Activated CD4-positive, alpha-beta T cell treated with anti-CD3 and anti-CD28 coated beads for 36 hours (primary cell): ENCODE measurements at places on chromosomes 3 and 15. TPM values are rescaled to one million over a fixed set of nuclear protein-coding genes. Genes with fewer than 3 reads are reported as not detected.

Gene PLA2G4E
- total RNA-seq: not detected

- peak overlapping the region; percentile 47 for H3K27ac ChIP-seq
- peaks cover 67% of the 10 kb centered on the region for H3K36me3 ChIP-seq
- no peak for DNase-seq
- peaks cover 73% of the 10 kb centered on the region for H3K4me1 ChIP-seq
- H3K27me3 ChIP-seq: no peaks in the 10 kb centered on the region
Observed at GRCh38 chr3:10265833-10266232, 17.6 kb downstream of the TATDN2 start.

DNA sequence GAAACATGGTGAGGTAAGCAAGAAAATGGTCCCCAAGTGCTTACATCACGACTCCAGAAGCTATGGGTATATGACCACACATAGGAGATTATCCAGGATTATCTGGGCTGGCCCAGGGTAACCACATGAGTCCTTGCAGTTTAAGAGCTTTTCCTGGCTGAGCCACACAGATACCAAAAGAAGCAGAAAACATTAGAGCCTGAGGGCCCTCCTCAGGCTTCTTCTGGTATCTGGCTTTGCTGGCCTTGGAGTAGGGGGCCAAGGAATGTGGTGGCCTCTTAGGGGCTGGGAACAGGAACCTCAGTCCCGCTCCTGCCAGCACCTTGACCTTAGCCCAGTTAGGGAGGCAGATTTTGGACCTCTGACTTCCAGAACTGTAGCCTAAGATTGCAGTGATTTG is 259.1 kb downstream of the KCNMB2 start:
- H3K27ac ChIP-seq: no peak overlapping the region
- no peak for DNase-seq
- no peaks in the 10 kb centered on the region for H3K27me3 ChIP-seq
- no peak overlapping the region for H3K4me3 ChIP-seq
- H3K36me3 ChIP-seq: no peaks in the 10 kb centered on the region

- H3K27me3 ChIP-seq: peaks cover 8% of the 10 kb centered on the region
- no peak overlapping the region for H3K4me3 ChIP-seq
- H3K4me1 ChIP-seq: no peaks in the 10 kb centered on the region
- no peak for DNase-seq
- H3K27ac ChIP-seq: no peak overlapping the region
- no peaks in the 10 kb centered on the region for H3K36me3 ChIP-seq
Observed at GRCh38 chr15:86916671-86917360, 837.1 kb downstream of the AGBL1 start.

Gene ASB14
- total RNA-seq: not detected

DNA sequence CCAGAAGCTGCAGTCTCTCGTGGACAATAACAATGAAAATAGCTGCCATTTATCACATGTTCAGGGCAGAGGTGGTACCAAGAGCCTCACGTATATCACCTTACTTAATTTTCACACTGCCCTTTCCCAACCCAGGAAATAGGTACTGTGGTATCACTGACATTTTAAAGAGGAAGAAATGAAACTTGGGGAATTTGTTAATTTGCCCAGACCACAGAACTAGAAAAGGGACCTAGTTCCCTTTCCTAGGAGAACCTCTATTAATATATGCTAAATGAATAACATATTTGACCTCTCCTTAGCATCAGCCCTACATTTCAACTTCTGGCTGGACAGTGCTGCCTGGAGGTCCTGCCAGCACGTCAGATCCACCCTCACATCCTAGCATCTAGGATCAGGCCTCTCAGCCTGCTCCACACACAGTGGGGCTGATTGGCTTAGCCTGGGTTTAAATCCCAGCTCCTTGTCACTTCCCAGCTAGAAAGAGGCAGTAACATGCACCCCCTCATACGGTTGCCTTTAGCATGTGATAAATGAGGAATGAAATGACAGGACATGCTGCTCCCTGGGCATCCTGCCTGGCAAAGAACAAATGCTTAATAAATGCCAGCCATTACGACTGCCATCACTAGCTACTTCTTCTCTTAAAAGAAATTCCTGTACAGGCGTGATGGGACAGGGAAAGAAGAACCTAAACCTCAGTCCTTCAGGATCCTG is 95.1 kb upstream of the TNFAIP8L3 start:
- DNase-seq: no peak
- H3K27ac ChIP-seq: no peak overlapping the region
- no peak overlapping the region for H3K4me3 ChIP-seq
- H3K4me1 ChIP-seq: no peaks in the 10 kb centered on the region
- no peaks in the 10 kb centered on the region for H3K36me3 ChIP-seq

Gene SKOR1
- 0.18 TPM for total RNA-seq
